ENCODE measurements at places on chromosomes 3 and 15.

- no peak for DNase-seq
Measured at GRCh38 chr15:53963801-53964200, 14.4 kb upstream of the UNC13C start.

GRCh38 chr3:122926322-122926721 lies 101.2 kb downstream of the SEMA5B start:
- DNase-seq = no peak

- no peak for DNase-seq
Measured at GRCh38 chr15:71195242-71195641, 80.0 kb downstream of the THSD4 start.

DNA sequence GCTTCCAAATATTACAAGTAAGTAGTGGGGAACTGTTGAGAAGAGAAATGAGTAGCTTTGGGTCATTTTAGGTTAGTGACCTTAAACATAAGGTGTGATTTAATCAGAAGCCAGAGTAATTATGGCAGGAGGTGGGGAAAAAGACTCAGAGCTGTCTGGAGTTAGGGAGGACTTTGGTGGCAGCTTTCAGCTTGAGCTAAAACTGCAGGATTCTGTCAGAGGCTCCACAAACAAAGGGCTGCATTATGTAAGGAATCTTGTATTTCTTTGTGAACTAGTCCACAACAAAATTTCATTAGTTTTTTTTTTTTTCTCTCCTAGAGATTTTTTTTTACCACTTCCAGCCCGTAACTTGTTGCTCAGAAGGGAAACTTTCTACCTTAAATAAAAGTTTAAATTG lies 345.3 kb downstream of the TIGIT start:
- no peak for DNase-seq

Measured in fibroblast of mammary gland (primary cell).